ENCODE measurements at places on chromosomes 7 and 10.
A peak's percentile ranks its signal among the peaks of the same experiment; 100 is the strongest.

- no peak for DNase-seq
Measured at GRCh38 chr10:71402005-71402404, 5.3 kb downstream of the CDH23 start.

DNA sequence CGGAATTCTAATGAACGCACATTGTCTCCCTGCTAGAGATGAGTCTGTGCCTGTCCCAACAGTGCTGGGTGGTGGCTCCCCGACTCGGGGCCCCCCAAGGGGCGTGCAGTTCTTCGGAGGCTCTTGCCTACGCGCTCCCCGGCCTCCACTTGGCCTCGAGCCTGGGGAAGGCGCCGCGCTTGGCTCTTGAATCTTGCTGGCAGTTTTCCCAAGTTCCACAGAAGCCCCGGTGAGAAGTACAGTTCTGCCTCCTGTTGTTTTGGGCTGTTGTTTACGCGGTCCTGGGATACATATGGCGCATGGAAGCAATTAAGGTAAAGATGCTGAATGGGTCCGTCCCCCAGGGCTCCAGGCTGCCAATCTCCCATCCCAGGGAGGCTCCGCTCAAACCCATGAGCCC is 32.6 kb upstream of the UNCX start:
- no peak for DNase-seq

DNA sequence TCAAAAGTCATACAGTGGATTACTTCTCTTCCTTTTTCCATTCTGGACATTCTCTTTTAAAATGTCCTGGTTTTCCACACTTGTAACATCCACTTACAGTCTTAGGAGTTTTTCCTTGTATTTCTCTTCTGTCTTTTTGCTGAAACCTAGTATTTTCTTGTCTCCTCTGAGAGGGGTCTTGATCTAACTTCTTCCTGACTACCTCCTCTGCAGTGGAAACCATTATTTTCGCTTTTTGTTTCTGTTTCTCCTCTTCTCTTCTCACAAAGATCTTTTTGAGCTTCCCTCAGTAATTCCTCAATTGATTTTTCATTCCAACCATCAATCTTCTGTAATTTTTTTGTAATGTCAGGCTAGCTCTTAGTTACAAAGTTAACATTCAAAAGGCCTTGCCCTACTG is 23.7 kb upstream of the ELOVL3 start:
- no peak for DNase-seq

DNA sequence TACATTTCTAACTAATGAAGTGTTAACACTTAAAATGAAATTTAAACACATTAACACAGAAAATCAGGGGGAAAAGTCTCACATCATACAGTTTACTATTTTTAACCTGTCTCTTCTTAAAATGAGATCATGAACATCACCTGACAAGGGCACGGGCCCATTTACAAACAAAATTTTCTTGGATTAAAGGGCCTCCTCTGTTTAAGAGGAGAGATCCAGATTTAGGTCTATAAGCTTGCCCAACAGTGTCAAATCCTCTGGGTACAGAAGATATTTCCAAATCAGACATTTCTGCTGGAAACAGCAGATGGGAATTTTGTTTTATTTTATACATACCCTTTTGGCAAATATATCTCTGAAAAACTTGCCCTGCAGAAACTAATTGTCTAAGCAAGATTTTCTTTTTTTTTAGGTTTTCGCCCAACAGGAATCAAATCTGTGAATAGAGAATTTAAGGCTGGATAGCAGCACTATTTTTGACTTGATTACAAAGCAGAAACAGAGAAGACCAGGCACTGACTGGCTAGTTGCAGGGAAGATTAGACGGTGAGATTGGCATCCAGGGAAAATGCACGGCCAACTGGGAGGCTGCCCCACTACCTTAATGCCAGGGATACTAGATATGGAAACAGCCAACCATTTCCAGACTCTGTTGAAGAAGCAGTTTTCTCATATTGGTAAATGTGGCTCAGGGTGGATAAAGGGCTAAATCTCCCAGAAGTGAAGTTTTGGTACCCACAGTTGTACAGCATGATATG is 173.4 kb downstream of the LRRN3 start:
- DNase-seq: no peak

DNA sequence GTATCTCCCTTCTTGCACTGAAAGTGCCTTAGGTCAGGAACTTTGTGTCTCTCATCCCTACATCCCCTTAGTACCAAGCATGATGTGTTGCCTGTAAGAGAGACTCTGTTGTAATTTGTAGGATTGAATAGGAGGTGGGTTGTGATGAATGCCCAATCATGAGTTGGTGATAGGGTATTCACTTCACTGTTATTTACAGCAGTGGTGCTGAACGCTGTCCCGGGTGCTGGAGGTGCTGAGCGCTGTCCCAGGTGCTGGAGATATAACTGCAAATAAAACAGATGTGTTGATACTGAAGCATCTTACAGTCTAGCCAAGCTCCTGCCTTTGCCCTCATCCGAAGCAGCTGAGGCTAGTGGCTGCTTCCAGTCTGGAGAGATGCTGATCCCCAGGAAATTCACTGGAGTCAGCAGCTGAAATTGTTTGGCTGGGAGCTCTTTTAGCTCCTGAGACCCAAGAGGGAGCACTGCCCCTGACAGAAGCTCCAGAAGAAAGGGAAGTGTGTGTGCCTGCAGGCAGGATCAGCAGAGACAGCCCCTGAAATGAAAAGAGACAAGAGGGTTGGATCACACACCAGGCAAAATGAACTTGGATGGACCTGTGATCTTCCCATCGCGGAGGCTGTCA is 183.4 kb downstream of the SORCS3 start:
- no peak for DNase-seq

DNA sequence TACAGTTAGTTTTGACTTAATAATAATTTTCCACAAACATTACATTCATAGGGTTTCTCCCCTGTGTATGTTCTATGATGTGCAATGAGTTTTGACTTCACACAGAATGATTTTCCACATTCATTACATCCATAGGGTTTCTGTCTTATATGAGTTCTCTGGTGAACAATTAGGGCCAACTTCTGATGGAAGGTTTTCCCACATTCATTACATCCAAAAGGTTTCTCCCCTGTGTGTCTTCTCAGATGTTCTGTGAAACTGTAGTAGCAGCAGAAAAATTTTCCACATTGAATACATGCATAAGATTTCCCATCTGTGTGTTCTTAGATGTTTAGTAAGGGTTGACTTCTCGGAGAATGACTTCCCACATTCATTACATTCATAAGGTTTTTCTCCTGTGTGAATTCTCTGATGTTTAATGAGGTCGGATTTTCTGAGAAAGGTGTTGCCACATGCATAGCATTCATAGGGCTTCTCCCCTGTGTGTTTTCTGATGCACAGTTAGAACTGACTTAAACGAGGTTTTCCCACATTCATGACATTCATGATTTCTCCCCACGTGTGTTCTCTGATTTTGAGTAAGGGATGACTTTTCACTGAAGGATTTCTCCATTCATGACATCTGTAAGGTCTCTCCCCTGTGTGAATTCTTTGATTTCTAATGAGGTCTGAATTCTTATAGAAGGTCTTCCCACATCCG is 118.5 kb downstream of the ZNF33B start:
- DNase-seq: no peak

GRCh38 chr10:77201135-77202106 is 436.2 kb downstream of the KCNMA1 start:
- DNase-seq: no peak

- DNase-seq: no peak
Measured at GRCh38 chr7:128259131-128260061, 18.3 kb downstream of the LEP start.

DNA sequence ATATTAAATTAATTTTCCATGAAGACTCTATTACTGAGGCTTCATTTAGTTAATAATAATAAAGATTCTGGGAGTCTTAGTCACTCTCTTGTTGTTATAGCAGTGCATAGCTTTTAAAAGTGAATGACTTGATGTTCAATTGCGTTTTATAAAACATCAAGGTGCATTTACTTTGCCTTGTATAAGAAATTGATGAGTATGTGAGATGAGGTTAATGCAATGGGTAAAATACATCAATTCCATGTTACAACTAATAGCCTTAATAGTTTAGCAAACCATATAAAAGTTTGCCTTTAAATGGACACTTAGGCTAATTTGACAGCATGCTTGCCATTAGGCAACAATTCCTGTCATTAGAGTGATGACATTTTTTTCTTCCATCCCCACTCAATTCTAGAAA is 173.6 kb upstream of the TEX47 start:
- DNase-seq: no peak

- DNase-seq: no peak
Measured at GRCh38 chr7:111743244-111743847, 181.1 kb upstream of the IMMP2L start.

DNA sequence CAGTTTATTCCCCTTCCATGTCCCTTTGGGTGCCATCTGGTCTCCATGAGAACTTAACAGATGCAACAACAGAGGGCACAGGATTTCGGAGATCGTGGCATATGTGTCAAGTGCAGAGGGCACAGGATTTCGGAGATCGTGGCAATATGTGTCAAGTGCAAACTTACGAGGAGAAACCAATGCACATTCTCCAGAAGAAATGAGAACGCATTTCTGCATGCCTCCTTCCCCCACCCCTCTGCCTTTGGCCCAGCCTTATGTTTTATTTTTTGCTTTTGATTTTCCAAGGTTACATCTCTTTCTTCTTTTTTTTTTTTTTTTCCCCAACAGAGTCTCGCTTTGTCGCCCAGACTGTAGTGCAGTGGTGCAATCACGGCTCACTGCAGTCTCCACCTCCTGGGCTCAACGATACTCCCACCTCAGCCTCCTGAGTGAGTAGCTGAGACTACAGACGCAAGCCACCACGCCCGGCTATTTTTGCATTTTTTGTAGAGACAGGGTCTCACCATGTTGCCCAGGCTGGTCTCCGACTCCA is 586 bp upstream of the ANKRD26 start:
- no peak for DNase-seq

- DNase-seq: peak; percentile 57
Measured at GRCh38 chr7:12210179-12211053, 678 bp upstream of the TMEM106B start.

DNA sequence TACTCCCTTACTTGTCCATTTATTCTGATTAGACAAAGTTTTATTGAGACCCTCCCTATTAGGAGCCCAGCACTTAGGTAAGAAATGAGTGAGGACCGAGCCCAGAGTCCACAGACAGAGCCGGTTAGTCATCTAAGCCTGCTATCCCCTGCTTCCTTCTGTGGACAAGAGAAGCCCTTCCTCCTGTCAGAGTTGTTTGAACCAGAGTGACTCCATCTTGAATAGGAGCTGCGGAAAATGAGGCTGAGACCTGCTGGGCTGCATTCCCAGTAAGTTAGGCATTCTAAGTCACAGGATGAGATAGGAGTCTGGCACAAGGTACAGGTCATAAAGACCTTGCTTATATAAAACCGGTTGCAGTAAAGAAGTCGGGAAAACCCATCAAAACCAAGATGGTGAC is 109.1 kb downstream of the CPXM2 start:
- DNase-seq: no peak

DNA sequence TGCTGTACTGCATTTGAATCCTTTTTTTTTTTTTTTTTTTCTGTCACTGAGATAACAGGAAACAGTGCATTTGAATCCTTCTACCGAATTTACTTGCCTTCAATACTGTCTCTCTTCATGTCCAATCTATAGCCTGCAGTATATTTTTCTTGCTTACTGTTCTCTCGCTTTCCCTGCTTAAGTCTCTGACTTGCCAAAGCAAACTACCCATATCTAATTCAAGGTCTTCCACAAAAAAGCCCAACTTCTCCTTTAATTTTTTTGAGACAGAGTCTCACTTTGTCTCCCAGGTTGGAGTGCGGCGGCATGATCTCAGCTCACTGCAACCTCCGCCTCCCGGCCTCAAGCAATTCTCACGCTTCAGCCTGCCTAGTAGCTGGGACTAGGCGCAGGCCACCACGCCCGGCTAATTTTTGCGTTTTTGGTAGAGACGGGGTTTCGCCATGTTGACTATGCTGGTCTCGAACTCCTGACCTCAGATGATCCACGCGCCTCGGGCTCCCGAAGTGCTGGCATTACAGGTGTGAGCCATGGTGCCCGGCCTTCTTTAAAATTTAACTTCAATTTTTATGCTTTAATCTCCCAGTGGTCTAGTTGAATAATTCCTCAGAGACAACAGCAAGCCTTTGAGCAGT is 882 bp downstream of the PDCD11 start:
- no peak for DNase-seq

DNA sequence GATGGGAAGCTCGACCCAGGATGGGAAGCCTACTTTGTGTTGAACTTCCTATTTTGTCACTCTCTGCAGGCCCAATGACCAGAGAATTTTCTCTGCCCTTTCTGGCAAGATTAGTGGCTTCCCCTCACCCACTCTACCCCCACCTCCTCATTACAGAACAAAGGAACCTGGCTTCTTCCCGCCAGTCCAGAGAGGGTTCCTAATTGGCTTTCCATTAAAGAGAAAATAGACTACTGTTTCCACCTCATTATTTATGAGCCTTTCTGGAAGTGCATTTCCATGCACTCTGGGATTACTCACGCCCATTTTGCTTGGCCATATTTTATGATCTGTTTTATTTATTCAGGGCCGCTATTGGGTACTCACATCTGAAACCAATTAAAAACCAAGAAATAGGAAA is 94.9 kb upstream of the TCF7L2 start:
- DNase-seq: no peak

DNA sequence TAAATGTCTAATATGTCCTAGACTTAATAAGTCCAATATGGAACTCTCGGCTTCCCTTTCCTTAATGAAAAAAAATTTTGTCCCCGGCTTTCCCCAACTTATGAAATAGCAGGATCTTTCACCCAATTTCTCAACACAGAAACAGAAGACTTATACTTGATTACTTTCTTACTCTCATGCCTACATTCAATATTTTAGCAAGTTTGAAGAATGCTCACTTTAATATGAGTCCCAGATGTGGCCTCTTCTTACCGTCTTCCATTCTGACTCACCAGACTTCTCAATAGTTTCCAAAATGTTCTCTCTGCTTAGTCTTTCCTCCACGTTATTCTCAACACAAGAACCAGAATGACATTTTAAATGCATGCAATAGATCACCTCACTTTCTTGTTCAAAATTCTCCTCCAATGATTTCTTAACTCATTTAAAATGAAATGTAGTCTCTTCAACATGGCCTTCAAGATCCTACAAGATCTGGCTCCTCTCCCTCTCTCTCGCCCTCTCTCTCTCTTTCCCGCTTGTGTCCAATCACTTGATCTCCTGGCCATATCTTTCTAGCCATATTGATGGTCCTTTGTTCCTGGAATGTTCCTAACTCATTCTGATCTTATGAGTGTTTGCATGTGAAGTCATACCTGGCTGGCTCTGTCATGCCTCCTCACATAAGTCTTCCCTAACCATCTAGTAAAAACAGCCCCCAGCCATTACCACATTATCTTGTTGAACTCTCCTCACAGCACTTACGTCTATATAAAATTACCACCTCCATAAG is 119.7 kb upstream of the FAM3C start:
- no peak for DNase-seq

- no peak for DNase-seq
Measured at GRCh38 chr7:1364068-1364905, 95.0 kb downstream of the MICALL2 start.

GRCh38 chr7:134720091-134720935 is 59.1 kb upstream of the CALD1 start:
- DNase-seq: no peak

Data from NCI-H345 (cell line).